ENCODE measurements at places on chromosomes 16 and 17.

GRCh38 chr17:83086907-83087787, 7.7 kb downstream of the METRNL start:
- no peak for DNase-seq

- no peak for DNase-seq
Measured at GRCh38 chr16:65600629-65601028, 478.8 kb upstream of the CDH11 start.

DNA sequence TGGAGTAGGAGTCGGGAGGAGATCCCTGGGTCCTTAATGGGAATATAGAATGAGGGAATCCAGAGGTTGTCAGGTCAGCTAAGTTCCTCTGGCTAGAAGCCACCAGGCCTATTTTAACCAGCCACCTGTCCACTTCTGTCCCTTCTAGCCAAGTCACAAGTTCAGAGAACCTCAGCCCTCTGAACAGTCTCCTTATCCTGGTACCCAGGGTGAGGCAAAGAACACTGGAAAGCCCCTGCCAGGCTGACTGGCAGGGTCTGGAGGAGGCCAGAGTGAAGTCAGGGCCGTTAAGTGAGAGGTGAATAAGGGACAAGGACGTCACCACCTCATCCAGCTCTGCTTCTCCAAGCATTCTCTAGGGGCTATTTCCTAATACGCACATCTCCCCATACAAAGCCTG, 2.7 kb downstream of the CTDNEP1 start:
- no peak for DNase-seq

DNA sequence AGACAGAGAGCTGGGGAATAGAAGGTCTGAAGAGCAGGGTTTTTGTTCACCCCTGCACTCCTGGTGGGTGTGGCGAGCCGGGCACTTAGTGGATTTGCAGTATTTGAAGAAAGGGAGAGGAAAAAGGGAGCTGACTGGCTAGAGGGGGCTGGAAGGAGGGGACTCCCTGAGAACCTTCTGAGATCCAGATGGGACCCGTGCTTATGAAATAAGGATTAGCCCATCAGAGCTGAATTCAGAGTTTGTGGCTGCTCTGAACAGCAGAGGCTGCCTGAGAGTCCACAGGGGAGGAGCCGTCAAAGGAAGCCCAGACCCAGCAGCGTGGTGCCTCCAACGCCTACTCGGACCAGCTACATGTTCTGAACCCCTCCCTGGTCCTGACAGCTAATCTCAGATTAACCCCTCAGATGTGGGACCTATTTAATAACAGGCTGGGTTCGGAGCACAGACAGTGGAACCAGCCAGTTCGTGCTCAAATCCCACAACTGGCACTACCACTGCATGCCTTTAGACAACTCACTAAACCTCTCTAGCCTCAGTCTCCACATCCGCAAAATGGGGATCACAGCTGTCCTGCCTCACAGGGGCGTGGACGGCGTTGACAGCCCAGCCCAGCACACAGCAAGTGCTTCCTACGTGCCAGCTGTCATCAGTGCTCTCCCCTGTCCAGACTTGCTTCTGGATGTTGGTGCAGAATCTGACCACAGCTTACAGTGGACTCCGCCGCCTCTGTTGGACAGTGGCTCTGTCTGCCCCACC, 70.6 kb downstream of the DYNLRB2 start:
- no peak for DNase-seq

DNA sequence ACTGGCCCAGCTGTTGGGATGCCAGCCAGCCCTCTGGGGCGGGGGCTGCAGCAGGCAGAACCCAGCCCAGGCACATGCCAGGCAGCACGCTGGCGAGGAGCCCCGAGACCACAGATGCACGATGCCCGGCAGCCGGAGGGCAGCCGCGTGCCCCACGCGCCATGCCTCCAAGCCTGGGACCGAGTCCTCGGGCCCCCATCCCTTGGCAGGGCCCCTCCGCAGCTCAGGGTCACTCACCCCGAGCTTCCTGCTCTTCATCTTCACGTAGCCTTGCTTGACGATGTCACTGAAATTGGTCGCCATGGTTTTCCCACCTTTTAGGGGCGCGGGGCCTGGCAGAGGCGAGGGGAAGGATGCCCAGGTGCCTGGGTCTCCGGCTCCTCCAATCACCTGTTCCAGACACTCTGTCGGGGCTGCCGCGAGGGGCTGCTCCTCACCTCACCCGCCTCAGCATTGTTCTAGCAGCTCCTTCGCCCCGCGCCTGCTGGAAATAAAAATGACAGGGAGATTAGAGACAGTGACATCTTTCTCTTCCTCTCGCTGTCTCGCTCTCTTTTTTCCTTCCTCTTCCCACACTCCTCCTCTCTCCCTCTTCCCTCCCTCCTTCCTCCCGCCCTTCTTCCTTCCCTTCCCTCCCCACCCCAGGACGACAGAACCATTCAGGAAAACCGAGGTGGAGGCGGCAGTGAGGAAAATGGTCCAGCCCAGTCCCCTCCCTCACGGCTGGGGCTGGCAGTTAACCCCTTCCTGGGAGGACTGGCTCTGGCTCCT, 6.9 kb downstream of the DOK4 start:
- no peak for DNase-seq

DNA sequence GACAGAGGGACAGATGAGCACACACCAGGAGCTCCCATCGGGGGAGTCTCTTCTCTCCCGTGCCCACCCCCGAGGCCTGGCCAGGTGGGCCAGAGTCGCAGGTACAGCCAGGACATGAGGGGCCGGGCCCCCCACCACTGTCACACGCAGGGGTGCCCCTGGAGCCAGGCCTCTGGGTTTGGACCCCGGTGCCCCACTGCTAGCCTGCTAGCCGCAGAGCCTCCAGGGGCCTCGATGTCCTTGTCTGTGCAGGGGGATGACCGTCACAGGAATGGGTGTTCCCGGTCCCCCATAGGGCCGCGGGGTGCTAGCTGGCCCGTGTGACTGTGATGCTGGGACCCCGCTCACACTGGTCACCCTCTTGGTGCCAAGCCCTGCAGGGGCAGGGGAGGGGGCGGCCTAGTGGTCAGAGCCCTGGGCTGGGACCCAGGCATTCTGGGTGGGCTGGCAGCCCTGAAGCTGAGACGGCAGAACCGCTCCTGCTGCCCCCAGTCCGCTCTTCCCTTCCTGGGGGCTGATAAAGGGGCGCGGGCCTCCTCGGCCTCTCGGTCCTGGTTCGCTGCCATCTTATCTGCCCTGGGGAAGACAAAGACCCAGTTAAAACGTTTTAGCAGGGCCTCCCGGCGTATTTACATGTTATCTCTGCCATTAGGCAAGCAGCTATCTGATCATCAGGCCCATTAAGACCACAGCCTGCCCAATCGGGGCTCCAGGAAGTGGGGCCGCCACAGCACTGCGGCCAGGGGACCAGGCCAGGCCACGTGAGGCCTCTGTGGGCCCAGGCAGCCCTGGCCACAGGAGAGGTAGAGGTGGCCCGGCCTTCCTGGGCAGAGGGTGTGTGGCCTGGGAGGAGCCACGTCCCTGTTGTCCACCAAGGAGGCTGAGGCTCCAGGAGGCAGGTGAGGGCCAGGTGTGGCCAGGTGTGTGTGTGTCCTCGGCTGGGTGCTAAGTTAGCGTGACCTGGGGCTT, 57.2 kb upstream of the ZC3H18 start:
- no peak for DNase-seq

DNA sequence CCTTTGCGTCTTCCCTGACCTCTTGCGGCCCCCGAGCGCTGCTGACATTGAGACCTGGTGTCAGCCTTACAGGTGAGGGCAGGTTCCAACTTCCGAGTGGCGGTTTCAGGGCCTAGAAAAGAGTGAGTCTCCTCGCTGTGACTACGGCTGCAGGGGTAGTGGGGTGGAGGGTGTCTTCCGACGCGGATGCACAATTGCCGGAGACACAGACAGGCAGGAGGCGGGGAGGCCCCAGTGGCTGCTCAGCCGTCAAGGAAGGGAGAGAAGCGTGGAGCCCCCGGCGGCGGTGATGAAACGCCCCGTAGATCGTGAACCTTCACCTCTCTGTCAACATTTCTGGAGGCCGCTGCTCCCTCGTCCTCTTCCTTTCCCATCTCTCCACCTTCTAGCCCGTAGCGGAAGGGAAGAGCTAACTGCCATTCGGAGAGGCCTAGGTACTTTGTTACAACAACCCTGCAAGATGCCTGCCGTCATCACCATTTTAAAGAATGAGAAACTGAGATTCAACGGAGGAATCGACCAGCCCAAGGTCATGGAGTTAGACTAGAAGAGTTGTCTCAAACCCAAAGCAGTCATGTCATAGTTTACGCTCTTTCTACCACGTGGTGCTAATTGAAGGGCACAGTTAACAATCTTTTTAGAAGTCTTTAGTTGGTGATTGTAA, 485 bp downstream of the DNAJA3 start:
- no peak for DNase-seq

DNA sequence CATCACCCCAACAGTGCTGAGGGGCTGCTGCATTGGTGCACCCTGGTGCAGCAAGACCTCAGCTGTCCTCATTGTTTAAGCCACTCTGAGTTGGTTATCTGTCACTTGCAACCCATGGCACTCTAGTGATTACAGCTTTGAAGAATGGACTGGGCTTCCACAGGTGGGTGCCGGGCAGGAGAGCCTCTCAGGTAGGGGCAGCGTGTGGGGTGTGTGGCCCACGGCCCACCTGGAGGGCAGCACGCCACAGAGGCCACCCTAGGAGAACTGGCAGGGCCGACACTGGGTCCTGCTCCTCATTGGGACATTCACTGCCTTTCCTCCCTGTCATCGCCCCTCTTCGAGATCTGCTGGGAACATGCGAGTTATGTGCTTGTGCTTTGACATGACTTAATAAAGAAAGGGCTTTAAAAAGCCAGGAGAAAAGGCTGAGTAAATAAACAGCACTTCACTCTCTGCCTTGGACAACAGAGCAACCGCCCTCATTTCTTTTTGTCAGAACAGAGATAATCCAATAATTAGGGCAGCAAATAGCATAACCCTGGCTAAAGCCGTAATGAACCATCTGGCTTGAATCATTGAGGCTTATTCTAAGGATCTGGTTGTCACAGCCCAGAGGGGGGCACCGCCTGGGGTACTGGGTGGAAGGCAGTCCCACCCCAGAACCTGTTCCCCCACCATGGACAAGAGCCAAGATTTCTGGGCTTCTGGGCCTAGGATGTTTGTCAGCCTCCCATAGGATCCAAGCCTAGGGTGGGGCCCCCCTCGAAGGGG, 3.0 kb downstream of the DOC2B start:
- no peak for DNase-seq

DNA sequence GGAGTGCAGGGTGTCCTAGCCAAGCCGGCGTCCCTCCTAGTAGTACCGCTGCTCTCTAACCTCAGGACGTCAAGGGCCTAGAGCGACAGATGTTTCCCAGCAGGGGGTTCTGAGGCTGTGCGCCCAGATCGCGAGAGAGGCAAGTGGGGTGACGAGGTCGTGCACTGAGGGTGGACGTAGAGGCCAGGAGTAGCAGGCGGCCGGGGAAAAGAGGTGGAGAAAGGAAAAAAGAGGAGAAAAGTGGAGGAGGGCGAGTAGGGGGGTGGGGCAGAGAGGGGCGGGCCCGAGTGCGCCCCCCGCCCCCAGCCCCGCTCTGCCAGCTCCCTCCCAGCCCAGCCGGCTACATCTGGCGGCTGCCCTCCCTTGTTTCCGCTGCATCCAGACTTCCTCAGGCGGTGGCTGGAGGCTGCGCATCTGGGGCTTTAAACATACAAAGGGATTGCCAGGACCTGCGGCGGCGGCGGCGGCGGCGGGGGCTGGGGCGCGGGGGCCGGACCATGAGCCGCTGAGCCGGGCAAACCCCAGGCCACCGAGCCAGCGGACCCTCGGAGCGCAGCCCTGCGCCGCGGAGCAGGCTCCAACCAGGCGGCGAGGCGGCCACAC, at the start of gene MMP2:
Gene MMP2 (plus strand): TSS at position 372 of the 603 bp plus-strand sequence. CDS start 282 bp downstream, outside the sequence.
- no peak for DNase-seq

All from T47D (cell line).